ENCODE measurements at places on chromosomes 13 and 19. TPM values are rescaled to one million over a fixed set of nuclear protein-coding genes. Genes with fewer than 3 reads are reported as not detected.

Gene ZFP82
- 8.9 TPM for total RNA-seq

Gene ZNF846
- 15.3 TPM for total RNA-seq

Gene WDR87
- not detected for total RNA-seq

Gene STX10
- 48.5 TPM for total RNA-seq

Gene TEX101
- total RNA-seq = not detected

Data from osteocyte (in vitro differentiated cells).